ENCODE measurements at places on chromosomes 2 and 18.

DNA sequence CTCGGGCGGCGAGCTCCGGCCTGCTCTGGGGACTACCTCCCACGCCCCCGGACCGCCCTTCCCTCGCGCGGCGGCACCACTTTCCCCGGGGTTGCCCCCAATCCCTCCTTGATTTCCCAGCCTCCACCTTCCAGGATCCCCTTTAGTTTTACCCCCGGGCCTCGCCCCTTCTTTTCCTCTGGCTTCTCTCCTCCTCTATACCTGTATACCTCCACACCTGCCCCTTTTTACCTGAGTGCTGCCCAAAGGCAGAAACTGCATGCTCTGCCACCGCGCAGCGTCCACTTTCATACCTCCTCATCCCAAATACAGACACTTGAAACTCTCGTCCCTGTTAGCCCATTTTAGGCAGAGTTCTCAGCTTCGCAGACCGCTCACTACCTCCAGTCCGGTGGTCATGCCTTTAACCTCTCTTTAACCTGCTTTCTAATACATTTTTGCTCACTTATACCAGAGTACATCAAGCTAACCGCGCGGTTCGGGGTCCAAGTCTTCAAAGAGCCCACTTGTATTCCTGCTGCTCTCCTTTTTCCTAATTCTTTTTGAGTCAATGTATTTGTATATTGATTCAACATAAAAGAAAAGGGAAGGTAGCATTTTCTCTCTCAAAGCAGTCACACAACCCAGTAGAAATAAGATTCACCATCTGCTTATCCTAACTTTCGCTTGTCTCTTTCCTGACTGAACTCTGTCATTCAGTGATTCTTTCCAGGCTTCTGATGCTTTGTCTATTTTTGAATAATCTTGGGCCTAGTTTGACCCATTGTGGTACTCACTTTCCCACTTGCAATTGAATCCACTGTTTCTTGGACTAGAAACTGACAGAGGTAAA is 901 bp downstream of the SPOPL start:
- no peak for DNase-seq

GRCh38 chr18:22207021-22207758 is 37.8 kb downstream of the GATA6 start:
- no peak for DNase-seq

- no peak for DNase-seq
These were observed 24.9 kb downstream of the CLK1 start for GRCh38 chr2:200839513-200839912.

DNA sequence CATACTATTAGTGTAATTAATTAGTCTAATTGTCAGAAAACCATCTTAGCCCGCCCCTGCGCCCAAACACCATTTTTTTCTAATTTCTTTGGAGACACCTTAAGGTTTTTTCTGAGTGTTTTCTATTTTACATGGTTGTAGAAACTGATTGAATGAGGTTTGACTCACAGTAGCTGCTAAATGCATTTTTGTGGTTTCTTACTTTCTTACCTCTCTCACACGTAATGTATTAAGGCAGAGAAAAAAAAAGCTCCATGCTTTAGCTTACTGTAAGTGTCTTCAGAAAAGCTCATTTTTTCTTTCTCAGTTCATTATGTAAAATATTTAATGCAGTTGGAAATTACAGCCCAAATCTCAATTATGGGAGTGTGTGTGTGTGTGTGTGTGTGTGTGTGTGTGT is 548.5 kb upstream of the LRRTM4 start:
- no peak for DNase-seq

DNA sequence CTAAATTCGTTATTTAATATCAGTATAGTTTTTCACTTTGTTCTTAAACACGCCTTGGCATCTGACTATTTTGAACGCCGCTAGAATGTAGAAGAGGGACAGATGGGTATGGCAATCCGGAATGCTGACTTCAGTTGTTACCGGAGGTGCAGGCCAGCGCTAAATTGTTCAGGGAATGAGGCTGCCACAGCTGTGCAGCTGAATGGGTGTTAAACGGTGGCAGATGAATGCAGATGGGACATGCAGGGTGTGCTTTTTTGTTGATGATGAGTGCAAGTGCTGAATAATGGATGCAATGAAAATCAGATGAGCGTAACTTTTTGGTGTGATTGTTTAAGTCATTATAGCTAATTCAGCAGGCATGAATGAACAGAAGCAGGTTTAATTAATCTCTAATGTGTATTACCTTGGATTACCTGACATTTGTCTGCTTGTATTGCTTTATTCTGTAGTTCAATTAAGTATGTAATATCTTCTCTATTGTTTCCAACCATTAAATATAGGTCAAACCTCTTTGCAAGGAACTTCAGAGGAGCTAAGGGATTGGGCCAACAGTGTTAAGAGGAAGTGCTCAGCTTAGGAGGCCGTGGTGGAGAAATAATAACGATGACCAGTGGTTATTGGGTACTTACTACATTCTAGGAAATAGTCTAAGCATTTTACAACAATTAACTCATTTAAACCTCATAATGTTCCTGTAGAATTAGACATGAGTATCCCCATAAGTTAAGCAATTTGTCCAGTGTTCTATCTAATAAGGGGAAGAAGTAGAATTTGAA is 11.9 kb upstream of the CREG2 start:
- no peak for DNase-seq

GRCh38 chr18:4639628-4640310 is 184.7 kb upstream of the DLGAP1 start:
- DNase-seq: no peak

DNA sequence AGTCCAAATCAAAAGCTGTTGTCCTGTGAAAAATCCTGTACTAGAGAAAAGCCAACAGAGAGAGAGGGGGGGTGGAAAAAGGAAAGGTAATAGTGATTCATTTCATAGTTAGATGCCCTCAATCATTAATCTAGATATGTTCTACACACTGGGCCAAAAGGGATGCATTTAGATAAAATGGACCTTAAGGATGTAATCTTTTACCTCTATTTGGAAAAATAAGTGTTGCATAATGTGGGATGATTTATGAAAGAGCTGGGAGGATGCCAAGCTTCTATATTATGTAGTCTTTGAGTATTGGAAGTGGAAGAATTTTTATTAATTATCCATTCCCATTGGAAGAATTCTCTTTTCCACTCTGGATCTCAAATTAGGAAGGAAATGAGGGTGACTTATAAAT is 480.5 kb upstream of the ZEB2 start:
- no peak for DNase-seq

DNA sequence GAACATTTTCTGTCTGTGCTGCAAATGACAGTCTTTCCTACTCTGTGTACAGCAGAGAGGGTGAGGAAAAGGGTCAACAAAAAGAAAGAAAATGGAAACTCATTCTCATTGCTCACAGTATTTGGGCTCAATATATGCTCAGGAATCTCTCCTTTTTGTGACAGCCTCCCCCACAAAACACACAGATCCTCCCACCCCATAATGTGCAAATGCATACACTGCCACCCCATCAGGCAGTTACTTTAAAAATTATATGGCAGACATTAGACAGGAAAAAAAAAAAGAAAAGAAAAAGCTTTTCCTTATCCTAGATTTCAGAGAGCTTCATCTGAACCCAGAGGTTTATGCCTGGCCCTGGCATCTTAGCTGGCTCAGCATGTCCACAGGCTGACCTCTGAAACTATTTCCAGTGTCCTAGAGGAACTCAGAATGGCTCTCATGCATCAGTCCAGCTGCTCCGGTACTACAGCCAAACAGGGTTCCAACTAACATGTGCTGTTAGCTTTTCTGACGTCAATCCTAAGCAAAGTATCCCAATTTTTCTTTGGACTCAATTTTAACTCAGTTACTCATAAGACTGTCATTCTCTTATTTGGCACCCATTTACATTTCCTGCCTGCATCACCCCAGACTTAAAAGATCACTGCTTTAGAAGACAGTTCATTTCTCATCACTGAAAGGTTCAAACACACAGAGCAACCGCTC is 105.9 kb downstream of the RBMS1 start:
- no peak for DNase-seq

Data from immature natural killer cell (primary cell).